Frontal cortex (tissue), 4 donors: ENCODE measurements at places on chromosomes 12 and 14.
A peak's percentile ranks its signal among the peaks of the same experiment; 100 is the strongest.

DNA sequence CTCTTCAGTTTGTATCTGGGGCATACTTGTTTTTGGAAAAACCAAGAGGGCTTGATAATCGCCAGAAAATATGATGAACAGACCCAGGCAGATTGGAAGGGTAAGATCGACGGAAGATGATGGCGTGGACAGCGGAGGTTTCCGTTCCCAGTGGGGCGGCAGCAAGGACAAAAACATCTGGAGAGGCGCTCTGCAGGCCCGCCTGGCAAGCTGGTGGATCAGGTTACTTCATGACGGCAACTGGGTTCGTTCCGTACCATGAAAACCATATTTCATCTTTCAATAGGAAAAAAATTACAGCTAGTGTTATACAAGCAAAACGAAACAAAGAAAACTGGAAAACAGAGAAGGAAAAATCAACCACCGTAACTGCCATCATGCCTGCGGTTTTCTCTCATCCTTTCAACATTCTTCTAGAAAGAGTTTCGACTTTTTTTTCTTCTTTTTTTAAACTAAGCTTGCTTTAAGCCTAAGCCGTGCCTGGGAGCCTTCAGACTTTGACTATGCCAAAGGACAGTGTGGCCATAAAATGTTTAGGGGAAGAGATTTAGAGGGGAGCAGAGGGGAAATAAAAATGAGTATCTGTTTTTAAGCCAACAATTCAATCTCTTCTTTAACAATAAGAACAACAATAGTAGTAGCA lies 210.5 kb downstream of the FOXN3 start:
- no peak for DNase-seq

GRCh38 chr14:95077345-95077744 lies 80.0 kb downstream of the DICER1 start:
- no peak for DNase-seq

- peak; percentile 98 for DNase-seq
These were observed at the start of gene ABCB9 for GRCh38 chr12:122965851-122966742. TSS of gene ABCB9 (minus strand) at chr12:122966463. CDS start at chr12:122960235, 6,228 bp downstream.

- no peak for DNase-seq
These were observed 1721.5 kb upstream of the SEL1L start for GRCh38 chr14:83255015-83255726.

- DNase-seq = no peak
These were observed 217.6 kb downstream of the PRKD1 start for GRCh38 chr14:29710015-29710414.

DNA sequence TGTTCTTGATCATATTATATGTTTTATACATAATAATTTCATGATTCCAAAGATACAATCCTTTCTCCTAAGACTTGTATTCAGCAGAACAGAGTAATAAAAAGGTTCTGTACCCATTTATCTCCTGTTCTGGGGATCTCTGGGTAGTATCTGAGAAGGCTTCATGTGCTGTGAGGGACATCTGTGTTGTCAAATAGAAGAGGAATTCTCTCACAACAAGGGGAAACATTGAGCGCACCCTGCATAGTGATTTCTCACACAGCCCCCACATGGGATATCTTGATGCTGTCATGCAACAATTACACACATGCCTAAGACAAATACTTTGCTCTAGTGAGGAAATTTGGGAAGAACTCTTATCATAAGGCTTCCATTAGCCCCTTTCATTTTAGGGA lies 101.8 kb upstream of the ATF1 start:
- no peak for DNase-seq
